ENCODE measurements at places on chromosomes 13 and 19.

DNA sequence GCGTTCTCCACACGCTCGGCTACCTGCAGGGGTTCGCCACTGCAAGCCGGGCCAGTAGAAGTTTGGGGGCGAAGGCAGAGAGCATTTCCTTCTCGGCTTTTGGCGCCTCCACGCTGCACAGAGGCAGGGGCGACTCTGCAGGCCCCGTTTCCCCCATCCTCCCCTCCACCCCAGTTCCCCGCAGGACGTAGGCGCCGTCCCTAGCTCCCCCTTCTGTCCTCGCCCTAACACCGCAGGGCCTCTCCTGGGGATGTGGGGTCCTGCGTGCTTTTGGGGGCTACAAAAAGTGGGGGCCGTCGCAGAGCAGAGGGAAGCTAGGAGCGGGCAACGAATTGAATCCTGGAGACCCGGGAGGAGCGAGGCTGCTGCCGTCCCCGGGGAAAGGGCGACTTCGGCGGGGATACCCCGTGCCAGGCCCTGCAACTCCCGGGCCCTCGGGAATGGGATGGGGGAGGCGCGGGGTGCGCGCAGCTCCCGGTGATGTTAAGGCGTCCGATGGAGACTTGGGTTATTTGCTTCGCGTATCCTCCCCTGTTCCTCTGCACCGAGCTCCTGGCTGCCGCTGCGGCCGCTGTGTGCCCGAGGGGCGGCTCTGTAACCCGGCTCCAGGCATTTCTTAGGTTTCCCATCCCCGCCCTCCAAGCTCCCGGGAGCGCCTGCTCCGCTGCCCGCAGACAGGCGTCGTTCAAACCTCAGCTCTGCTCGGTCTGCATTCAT is 255.9 kb upstream of the SOX21 start:
- H3K36me3 ChIP-seq, result no peaks in the 10 kb centered on the region
- H3K27me3 ChIP-seq, result no peaks in the 10 kb centered on the region
- H3K27ac ChIP-seq, result no peak overlapping the region

GRCh38 chr19:48656840-48657474 is 11.0 kb upstream of the CA11 start:
- H3K27ac ChIP-seq, result no peak overlapping the region
- no peak for DNase-seq
- no peaks in the 10 kb centered on the region for H3K36me3 ChIP-seq

DNA sequence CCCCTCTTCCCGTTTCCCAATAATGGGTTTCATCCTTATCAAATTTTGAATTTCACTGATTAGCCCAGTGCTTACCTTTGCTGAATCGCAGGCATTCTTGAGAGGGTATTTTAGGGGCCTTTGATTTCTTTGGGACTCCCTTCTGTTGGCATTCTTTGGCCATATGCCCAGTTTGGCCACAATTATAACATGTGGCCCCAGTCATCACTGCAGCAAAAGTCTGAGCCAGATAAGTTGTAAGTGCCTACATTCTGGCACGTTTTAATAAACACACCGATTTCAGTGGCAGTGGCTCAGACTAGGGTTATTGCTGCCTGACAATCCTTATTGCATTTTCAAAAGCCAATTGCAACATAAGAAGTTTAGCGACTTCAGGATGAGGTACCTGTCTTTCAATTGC is 41.4 kb downstream of the ZNF726 start:
- H3K4me3 ChIP-seq, result no peak overlapping the region
- no peak overlapping the region for H3K27ac ChIP-seq
- no peaks in the 10 kb centered on the region for H3K36me3 ChIP-seq
- no peak for DNase-seq

GRCh38 chr19:14511229-14511593 is 7.0 kb downstream of the DNAJB1 start:
- no peaks in the 10 kb centered on the region for H3K36me3 ChIP-seq
- DNase-seq, result no peak
- H3K27me3 ChIP-seq, result no peaks in the 10 kb centered on the region
- H3K27ac ChIP-seq, result peak overlapping the region; percentile 70

DNA sequence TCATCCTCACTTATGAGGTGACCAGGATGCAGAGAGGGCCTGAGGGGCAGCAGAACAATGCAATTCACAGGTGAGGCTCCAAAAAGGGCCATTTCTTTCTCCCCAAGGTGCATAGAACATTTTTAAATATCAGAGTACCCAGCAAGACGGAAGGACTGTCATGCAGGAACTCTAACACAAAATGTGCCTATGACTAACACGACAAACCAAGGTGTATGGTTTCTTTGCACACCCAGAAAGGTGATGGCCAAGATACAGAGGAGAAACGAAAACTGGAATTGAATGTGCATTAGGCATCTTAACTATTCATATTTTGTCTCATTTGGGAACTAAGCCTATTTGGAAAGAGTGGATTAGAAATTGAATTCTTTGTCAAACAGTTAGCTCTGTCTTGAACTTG is 29.9 kb downstream of the SHISA2 start:
- H3K36me3 ChIP-seq, result no peaks in the 10 kb centered on the region
- no peak overlapping the region for H3K27ac ChIP-seq
- DNase-seq, result no peak
- peaks cover 30% of the 10 kb centered on the region for H3K4me1 ChIP-seq
- H3K4me3 ChIP-seq, result no peak overlapping the region
- no peaks in the 10 kb centered on the region for H3K27me3 ChIP-seq

DNA sequence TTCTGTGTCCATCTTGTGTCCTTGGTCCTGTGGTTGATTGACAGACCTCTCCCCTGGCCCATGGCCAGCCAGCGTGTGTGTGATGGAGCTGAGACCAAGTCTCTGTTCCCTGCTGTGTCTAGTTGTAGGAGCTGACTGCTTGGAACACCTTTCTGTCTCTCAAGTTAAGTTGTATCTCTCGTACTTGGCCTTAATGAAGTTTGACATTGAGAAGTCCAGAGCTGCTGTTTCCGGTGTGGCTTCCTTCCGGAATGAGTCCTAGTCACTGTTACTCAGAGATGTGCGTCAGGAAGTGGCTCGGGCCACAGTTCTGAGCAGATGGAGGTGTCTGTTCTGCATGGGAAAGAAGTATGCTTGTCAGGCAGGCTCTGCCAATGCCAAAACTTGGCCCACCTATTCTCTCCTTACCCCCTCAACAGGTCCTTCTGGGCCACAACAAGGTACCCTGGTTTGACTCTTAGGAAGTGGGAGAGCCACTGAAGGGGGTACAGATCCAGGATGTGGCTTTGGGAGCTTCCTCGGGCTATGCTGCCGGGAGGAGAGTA is 54.3 kb downstream of the GATAD2A start:
- H3K4me3 ChIP-seq, result no peak overlapping the region
- H3K4me1 ChIP-seq, result peaks cover 48% of the 10 kb centered on the region
- no peaks in the 10 kb centered on the region for H3K36me3 ChIP-seq

GRCh38 chr13:113158946-113159345 is 498 bp downstream of the PROZ start:
- no peak overlapping the region for H3K4me3 ChIP-seq
- H3K36me3 ChIP-seq, result no peaks in the 10 kb centered on the region
- H3K27ac ChIP-seq, result no peak overlapping the region
- no peaks in the 10 kb centered on the region for H3K4me1 ChIP-seq

DNA sequence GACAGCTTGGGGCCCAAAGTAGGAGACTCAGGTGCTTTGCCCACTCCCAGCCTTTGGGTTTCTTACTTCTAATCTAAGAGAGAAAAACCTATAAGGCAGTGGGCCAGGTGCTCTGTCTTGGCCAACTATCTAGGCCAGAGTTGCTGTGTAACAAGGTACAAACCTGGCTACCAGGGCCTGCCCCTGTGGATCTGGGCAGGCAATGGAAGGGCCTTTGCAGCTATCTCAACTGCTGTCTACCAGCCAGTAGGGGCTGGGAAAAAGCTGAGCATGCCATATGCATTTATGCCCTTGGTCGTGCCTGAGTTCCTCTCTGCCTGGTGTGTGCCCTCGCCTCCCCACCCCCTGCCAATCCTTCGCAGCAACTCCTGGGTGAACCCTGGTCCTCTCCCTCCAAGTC is 16.7 kb upstream of the SERPINE3 start:
- H3K4me3 ChIP-seq, result no peak overlapping the region
- H3K4me1 ChIP-seq, result no peaks in the 10 kb centered on the region
- no peaks in the 10 kb centered on the region for H3K27me3 ChIP-seq
- H3K27ac ChIP-seq, result no peak overlapping the region

- H3K36me3 ChIP-seq, result no peaks in the 10 kb centered on the region
- DNase-seq, result no peak
- H3K4me1 ChIP-seq, result peaks cover 5% of the 10 kb centered on the region
- H3K27me3 ChIP-seq, result no peaks in the 10 kb centered on the region
Measured at GRCh38 chr19:35347930-35348298, 212 bp downstream of the FFAR1 start.

GRCh38 chr13:30113551-30113950 is 193.8 kb downstream of the KATNAL1 start:
- H3K27ac ChIP-seq, result peak overlapping the region; percentile 62
- H3K36me3 ChIP-seq, result no peaks in the 10 kb centered on the region
- peaks cover 19% of the 10 kb centered on the region for H3K4me1 ChIP-seq
- no peak overlapping the region for H3K4me3 ChIP-seq
- DNase-seq, result peak; percentile 38

DNA sequence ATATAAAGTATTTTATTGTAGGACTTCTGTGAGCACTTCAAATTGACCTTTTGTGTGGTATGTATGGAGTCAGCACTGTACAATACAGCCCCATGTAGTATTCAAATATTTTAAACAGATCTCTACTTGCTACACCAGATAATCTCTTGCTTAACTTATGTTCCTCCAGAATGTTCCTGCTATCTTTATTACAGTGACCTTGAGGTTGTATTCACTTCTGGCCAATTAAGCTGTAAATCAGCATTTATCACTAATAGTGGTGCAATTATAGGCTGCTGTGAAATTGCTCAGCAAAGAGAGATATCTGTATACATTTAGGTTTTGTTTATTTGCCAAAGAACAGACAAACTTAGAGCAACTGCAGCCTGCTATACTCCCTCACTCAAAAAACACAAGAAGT is 1218.6 kb downstream of the PCDH17 start:
- H3K27ac ChIP-seq, result no peak overlapping the region
- DNase-seq, result no peak
- H3K4me3 ChIP-seq, result no peak overlapping the region
- H3K4me1 ChIP-seq, result no peaks in the 10 kb centered on the region
- no peaks in the 10 kb centered on the region for H3K27me3 ChIP-seq

DNA sequence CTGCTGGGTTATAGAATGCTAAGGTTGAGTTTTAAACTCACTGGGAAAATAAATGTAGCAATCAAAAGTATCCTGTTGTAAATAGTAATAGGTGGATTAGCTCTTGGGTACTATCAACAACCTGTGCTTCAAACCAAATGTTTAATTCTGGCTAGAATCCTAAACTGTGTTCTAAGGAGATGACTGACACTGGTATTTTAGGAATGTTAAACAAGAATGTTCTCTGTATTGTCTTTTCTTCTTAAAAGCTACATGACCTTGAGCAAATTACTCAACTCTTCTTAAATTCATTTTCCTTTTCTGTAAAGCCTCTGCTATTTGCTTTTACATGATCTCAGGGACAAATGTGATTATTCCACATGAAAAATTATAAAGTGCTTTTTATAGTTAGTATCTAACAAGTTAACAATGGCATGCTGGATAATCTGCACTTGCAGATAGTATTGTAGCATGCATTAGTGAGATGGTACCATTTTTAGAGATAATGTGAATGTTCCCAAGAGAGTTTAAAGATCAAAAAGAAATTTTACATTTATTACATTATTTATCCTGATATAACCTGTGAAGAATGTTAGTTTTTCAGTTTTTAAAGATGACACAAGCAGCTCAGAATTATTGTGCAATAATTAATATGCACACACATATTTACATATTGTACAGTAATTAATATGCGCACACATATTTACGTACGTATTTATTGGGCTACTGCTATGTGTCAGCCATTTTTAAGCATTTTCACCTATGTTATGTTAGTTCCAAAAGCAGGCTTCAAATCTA is 13.6 kb upstream of the EPSTI1 start:
- no peaks in the 10 kb centered on the region for H3K27me3 ChIP-seq
- no peaks in the 10 kb centered on the region for H3K36me3 ChIP-seq
- no peak overlapping the region for H3K4me3 ChIP-seq
- H3K4me1 ChIP-seq, result peaks cover 12% of the 10 kb centered on the region
- H3K27ac ChIP-seq, result peak overlapping the region; percentile 65

- no peaks in the 10 kb centered on the region for H3K4me1 ChIP-seq
- no peaks in the 10 kb centered on the region for H3K36me3 ChIP-seq
- H3K27me3 ChIP-seq, result no peaks in the 10 kb centered on the region
- DNase-seq, result no peak
- H3K4me3 ChIP-seq, result no peak overlapping the region
Measured at GRCh38 chr19:32928806-32929205, 43.0 kb downstream of the CEP89 start.

DNA sequence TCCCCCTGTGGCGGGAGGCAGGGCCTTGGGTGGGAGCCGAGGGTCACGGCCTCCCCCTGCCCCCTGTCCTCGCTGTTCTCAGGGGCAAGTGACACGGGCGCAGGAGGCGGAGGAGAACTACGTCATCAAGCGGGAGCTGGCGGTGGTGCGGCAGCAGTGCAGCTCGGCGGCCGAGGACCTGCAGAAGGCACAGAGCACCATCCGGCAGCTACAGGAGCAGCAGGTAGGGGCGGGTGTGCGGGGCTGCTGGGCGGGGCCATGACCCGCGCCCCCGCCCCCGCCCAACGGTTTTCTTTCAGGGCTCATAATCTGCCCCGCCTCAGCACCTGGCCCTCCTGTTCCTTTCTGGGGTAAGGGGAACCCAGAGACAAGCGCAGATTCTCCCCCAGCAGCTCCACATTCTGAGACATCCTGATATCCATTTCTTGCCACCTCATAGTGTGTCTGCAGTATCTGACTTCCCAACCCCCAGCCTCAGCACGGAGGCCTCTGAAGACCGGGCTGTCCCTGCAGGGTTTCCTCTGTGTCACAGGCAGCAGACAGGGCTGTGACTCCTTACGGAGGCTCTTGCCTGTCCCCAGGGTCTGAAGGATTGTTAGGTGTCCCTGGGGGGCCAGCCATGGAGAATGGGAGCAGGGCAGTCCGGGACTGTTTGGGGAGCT is 15.9 kb downstream of the PRR36 start:
- H3K27me3 ChIP-seq, result no peaks in the 10 kb centered on the region
- H3K4me3 ChIP-seq, result no peak overlapping the region
- H3K27ac ChIP-seq, result no peak overlapping the region
- no peak for DNase-seq

DNA sequence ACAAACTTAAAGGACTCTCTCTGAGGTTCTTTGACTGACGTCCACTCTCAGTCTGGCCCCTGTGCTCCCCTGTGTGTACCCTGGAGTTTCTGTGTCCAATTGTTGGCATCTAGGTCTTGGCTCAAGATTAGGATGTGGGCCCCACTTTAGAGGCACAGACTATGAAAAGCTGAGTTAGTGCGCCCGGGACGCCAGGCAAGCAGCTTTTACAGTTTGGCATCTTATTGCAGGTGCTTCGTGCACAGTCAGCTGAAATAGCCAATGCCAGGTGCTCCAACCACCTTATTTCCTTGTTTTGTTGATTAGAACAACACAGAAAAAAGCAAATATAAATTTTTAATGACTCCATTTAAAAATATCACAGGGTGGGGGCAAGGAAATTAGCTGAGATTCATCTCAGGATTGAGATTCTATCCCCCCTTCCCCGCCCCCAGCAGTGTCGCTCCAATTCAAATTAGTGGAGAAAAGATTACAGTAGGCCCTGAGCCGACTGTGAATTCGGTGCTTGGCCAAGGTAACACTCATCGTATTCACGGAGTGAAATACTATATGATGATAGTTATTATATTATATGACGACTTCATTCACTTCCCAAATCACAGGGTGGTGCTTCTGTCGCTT is 4.3 kb downstream of the SOX1 start:
- no peak overlapping the region for H3K27ac ChIP-seq
- H3K36me3 ChIP-seq, result no peaks in the 10 kb centered on the region
- DNase-seq, result no peak

Measured in testis (tissue), 5 donors.